ENCODE measurements at places on chromosomes 5 and 9.
A peak's percentile ranks its signal among the peaks of the same experiment; 100 is the strongest.

DNA sequence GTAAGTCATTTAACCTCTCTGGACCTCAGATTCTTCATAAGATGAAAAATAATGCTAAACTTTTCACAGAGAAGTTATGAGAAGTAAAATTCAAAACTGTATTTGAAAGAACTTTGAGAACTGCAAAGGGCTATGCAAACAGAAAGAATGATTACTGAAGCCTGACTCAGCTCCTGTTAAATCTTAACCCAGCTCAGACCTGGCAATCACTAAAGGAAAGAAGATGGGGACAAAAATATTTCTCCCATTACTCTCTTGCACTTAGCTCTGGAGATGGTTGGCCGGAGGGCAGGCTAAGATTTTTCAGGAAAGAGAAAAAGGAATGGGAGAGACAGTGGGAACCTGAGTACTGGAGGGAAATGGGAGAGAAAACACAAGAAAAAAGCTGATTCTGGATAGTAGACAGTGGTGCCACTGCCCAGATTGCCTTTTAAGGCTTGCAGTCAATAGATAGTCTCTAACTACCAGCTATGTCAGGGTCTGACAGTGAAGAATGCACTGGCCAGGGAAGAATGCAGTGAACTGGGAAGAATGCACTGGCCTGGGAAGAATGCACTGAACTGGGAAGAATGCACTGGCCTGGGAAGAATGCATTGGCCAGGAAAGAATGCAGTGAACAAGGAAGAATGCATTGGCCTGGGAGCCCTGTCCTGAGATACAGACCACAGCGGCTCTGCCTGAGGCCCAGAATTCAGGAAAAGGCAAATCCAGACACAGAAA lies 25.2 kb upstream of the CEMIP2 start:
- no peak for DNase-seq

- DNase-seq = no peak
Measured at GRCh38 chr5:175254155-175254554, 189.8 kb downstream of the DRD1 start.

GRCh38 chr5:98524773-98525172 lies 248.7 kb upstream of the RGMB start:
- DNase-seq = no peak

GRCh38 chr9:107251756-107252322 lies 31.2 kb upstream of the RAD23B start:
- no peak for DNase-seq

- no peak for DNase-seq
Measured at GRCh38 chr9:126919193-126919592, 4.6 kb downstream of the RALGPS1 start.

- DNase-seq = no peak
Measured at GRCh38 chr9:109907400-109907799, 127.4 kb downstream of the PALM2AKAP2 start.

GRCh38 chr9:128419061-128419925 lies 1.4 kb upstream of the CERCAM start:
- no peak for DNase-seq

DNA sequence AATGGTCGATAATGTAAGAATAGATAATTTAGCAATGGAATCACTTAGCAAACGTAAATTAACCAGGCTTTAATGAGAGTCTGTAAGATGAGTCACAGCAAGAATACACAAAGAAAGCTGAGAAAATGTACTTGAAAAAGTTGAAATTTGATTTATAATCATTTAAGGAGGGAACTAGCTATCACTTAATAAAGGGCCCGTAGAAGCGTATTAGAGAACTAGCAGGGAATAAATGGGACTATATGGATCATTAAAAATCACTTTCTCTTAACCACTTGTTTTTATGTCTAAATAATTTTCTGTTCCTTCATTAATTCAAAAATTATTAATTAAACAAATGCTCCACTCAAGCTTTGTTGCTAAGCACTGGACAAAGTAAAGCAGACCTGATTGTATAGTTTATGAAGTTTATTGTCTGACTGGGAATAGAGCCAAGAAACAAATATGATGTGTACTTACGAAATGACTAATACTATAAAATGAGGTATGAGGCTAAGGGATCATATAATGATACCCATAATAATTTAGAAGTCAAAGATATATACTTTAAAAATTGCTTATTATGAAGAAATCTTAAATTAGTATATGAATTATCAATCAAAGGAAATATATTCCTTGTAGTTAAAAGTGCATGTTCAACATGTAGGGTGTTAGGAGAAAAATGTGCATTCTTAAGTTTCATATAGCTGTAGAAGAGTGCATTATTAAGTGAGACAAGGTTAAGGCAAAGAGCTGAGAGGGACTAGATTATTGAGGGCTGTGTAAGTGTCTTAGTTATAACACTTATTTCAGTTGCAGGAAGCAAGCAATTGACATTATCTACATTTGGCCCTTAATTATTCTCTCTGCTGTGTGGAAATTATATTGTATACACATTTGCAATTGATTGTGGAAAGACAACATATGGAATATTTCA lies 196.8 kb downstream of the PRDM9 start:
- no peak for DNase-seq

DNA sequence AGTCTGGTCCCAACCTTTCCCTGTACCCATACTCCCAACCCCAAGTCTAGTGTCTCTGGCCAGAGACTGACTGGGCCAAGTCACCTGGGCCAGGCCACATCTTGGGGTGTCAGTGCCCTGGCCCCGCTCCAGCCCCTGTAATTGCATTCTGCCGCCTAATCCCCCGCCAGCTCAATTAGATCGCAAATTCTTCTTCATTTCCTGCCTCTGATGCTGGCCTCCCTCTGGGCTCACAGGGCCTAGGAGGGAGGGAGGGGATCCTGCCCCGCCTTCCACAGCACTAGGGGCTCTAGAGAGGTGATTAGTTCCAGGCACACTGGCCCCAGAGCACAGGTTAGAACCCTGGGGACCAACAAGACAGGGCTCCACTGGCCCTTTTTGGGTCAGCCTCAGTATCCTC lies 5.5 kb downstream of the CXXC5 start:
- no peak for DNase-seq

DNA sequence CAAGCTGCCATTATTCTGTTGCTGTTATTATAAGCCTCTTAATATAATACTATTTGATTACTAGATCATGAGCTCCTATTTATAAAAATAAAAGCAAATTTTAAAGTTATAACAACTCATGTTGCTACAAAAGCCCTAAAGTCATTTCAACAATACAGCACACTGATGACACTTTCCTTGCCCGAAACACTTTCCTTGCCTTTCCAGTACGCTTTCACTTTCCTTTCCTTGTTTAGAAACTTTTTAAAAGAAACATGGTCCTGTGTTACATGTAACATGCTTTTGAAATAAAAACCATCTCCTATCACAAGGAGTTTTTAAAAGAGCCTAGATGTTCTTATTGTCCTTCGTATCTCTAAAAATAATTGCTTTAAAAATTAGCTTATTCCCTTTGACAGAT lies 688.4 kb downstream of the PTPRD start:
- DNase-seq = no peak

DNA sequence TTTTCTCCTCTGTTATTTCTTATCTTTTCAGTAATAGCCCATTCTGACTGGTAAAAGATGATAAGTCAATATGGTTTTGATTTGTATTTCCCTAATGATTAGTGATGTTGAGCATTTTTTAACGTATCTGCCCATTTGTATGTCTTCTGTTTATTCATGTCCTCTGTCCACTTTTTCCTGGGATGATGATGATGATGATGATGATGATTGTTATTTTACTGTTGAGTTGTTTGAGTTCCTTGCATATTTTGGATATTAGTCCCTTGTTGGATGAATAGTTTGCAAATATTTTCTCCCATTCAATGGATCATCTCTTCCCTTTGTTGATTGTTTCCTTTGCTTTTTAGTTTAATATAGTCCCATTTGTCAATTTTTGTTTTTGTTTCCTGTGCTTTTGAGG lies 27.0 kb downstream of the UTP15 start:
- no peak for DNase-seq

DNA sequence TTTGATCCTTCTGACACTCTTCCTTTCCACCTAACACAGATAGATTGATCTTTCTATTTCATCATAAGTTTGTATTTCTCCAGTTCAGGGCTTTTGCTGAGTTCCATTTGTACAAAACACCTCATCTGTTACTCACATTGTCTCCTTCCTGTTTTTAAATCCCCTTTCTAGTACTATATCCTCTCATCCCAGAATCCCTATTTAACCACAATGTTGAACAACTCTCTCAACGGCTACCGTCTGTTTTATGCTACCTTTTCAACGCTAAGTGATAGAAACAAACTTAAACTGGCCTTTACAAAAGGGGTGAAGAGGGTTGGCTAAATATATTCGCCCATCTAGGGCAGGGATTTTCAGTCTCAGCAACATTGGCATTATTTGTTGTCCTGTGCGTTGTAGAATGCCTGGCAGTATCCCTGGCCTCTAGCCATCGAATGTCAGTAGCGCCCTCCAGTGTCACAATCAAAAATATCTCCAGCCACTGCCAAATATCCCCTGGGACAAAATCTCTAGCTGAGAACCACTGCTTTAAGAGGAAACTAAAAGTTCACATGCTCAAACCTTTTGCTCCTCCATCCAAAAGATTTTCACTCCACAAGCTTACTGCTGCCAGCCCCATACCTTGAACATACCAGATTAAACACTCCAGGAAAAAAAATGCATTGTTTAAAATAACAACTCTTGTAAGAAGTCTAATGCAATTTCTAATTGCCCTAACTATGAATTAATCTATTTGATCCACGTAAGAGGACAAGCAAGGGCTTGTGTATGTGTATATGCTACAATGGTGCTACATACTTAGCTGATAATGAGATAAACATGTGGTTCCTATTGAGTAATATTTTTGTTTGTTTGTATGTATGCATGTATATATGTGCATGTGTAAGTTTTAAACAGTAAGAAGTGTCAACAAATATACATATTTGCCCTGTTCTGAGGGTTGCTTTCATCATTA lies 344.0 kb downstream of the PTPRD start:
- DNase-seq = no peak

DNA sequence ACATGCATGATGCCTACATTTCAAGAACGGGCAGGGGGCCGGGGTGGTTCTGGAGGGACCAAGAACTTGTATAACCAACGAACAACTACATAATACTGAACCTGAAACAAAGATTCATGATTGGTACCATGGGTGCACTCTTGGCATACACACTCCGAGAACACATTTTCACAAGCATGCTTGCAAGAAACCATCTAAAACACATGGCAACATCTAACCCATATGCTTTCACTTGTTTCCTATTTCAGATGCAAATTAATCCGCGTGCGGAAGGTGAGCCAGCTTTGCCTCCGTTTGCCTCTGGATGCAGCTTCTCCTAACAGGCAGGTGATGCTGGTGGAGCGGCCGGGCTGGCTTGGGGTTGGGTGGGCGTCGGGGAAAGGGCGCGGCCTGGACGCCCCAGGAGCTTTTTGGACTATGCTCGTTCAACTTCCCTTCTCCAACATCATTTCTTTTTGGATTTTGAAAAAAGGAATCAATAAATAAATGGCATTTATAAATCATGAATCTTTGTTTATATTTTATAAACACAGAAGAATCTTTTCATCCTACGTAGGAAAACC lies 12.5 kb upstream of the SEC16A start:
- DNase-seq = no peak

- DNase-seq = no peak
Measured at GRCh38 chr5:43068037-43068436, 27.9 kb upstream of the ANXA2R start.

GRCh38 chr5:129917224-129917623 lies 13.0 kb downstream of the CHSY3 start:
- no peak for DNase-seq

- no peak for DNase-seq
Measured at GRCh38 chr9:71819115-71819739, 50.9 kb upstream of the CEMIP2 start.

GRCh38 chr5:171429543-171429910 lies 10.1 kb downstream of the FGF18 start:
- DNase-seq = peak; percentile 20

- no peak for DNase-seq
Measured at GRCh38 chr5:7754997-7755596, 95.8 kb downstream of the CFAP90 start.

DNA sequence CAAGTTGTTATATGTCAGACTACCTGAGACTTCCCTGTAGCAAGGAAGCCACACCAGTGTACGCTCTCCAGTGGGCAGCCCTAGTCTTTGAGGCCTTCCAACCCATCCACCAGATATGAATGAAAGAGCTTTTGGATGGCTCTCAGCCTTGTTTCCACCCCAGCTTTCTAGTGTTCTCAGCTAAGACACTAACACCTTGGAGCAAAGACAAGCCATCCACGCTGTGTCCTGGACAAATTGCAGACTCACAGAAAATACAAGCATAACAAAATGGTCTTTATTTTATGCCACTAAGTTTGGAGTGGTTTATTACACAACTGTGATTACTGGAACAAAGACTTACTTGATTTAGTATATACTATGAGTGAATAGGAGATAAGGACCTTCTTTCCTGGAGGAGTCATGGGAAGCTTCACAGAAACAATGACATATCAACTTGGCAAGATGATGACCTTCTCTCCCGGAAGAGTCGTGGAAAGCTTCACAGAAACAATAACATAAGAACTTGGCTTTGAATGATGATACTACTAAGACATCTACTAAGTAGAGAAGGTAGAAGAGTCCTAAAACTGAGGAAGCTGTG lies 134.0 kb upstream of the VCAN start:
- DNase-seq = no peak

DNA sequence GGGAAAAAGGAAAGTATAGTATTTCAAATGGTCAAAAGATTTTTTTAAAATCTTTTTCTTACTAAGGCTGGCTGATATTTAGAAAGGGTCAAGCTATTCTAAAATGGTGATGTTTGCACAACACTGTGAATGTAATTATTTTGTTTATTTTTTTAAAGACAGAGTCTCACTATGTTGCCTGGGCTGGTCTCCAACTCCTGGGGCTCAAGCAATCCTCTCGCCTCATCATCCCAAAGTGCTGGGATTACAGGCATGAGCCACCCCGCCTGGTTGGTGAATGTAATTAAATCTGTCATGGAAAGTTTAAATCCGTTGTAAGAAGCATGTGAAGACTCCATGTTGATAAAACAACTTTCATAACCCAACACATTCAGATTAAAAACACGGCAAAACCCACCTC lies 2.6 kb downstream of the UBTD2 start:
- DNase-seq = no peak

DNA sequence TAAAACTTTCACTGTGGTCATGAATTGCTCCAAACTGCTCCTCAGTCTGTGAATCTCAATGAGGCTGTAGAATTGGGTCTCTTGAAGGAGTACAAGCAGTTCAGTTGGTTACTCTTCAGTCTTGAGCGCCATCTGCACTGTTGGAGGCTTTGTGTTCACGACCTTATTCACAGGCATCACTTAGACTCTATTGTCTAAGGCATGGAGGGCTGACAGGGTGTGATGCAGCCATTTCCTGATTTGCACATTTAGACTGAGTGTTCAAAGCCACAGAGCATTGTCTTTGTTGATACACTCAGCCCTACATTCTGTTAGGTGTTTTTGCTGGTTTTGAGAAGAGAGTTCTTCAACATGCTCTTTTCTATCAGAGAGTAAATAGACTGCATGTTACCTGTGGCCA lies 355.9 kb upstream of the RIOK2 start:
- DNase-seq = no peak

GRCh38 chr5:17378346-17378997 lies 119.6 kb upstream of the TAF11L2 start:
- DNase-seq = no peak

Measured in activated naive CD4-positive, alpha-beta T cell treated with anti-CD3 and anti-CD28 coated beads, Interleukin-2, amount 50 U/mL, for 72 hours (primary cell).